ENCODE measurements at places on chromosomes 1 and 21.

DNA sequence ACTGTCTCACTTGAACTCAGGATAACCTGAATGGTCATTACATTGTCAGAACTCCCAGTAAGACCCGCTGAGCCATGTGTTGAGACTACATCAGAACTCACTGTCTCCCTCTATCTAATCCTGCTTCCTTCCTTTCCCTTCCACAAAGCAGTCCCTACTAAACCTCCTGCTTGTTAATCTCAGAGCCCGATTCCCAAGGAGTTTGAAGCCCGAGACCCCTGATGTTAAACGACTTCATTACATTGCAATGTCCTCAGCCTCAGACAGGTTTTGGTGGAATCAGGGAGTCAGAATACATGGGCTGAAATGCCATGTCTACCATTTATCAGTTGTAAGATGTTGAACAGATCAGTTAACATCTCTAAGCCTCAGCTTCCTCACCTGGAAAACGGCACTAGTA, 682.4 kb downstream of the ADGRL2 start:
- DNase-seq: no peak

- DNase-seq: no peak
These were observed 19.4 kb downstream of the TNFSF4 start for GRCh38 chr1:173187671-173188237.

- peak; percentile 86 for DNase-seq
These were observed at the start of gene ECE1 for GRCh38 chr1:21289700-21290545. TSS of gene ECE1 (minus strand) at chr1:21290463. CDS start at chr1:21290414, 49 bp downstream.

DNA sequence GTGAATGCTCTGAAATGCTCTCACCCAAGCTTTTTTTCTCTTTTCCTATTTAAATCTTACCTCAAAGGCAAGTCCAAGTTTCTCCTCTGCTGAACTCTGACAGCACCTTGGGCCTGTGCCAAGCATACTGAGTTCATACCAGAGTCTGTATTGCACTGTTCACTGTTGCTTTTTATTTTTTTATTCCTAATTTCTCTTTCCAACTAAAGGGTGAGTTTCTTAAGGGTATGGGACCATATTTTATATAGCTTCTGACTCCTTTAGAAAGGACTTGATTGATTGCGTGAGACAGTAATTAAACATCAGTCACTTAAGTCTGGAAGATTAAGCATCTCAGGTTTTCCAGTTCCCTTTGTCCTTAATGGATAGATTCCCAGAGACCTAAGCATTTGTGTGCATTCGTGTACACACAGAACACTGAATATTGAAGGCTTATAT, 69.9 kb downstream of the CACHD1 start:
- DNase-seq: no peak

GRCh38 chr1:204350857-204351573, 8.7 kb downstream of the PLEKHA6 start:
- DNase-seq: no peak

- DNase-seq: no peak
These were observed 173.5 kb downstream of the PSMG1 start for GRCh38 chr21:39009587-39010225.

DNA sequence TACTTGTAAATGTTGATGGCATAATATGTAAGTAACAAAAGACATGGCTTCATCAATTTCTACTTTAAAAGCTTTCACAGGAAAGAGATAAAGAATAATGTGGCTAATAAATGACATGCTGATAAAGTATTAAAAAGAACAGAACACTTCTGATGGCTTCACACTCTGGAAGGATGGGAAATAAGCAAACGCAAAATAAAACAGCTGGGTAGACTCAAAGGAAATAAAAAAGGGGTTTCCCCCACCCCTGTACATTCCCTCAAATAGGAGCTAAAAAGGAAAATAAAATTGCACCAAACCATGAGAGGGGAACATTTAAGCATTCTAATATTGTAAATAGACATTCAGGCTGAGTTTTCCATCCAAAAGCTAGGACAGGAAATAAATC, 27.0 kb upstream of the DYRK1A start:
- no peak for DNase-seq

- DNase-seq: no peak
These were observed 101.3 kb upstream of the HMCN1 start for GRCh38 chr1:185632659-185633423.

- DNase-seq: no peak
These were observed 165.8 kb upstream of the C1orf105 start for GRCh38 chr1:172254521-172255222.

DNA sequence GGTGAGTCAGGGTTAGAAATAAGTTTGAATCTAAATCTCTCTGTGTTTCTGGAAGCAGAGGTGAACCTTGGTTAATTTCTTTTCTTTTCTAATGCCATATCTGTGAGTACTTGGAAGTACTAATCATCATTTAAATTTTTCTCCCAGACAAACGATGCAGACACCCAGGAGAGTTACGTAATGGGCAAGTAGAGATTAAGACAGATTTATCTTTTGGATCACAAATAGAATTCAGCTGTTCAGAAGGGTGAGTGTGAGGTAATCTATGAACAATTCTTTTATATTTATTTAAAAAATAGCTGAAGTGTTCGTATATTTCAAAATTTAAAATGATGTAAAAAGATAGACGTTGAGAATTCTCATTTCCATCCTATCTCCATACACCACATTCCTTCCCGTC, 11.2 kb downstream of the C4BPA start:
- no peak for DNase-seq

- peak; percentile 82 for DNase-seq
These were observed 20.9 kb downstream of the SLAMF1 start for GRCh38 chr1:160625725-160626498.

- no peak for DNase-seq
These were observed 7.0 kb downstream of the KRTAP10-12 start for GRCh38 chr21:44703731-44704635.

DNA sequence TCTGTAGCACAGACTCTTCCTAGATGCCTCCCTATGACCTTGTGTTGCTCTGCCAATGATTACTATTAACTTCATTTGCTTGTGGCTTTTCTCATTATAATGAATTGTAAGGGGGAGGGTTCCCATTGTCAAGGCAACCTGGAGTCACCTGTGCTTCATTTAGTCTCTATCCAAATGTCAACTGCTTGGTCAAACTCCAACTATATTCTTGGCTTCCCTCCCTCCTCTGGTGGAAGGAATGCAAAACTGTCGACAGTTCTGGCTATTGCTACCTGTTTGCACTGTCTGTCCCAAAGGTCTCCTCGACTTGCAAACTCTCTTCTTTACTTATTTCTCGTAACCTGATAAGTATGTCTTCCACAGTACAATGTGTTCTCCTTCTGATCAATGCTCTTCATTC, 100.3 kb downstream of the CACNA1E start:
- DNase-seq: no peak

GRCh38 chr21:36104317-36105300, 30.3 kb upstream of the CBR3 start:
- DNase-seq: peak; percentile 83

GRCh38 chr21:38668067-38668466, 137.7 kb upstream of the ETS2 start:
- DNase-seq: no peak

GRCh38 chr1:219985169-219985568, 56.8 kb upstream of the SLC30A10 start:
- DNase-seq: no peak

DNA sequence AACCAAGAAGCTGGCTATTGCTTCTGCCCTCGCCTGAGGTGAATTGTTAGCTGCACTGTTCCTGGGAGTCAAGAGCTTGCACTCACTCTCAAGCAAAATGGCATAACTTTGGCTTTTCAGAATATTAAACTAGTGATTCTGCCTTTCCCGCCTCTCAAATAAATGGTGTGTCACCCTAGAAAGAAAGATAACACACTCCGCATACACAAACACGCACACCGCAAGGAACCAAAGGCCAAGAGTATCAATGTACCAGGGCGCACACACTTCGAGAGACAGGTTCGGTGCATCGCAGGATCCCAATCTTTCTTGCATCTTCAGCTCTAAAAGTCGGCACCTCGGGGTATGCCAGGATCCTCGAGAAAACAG, 470 bp upstream of the RTCA start:
- no peak for DNase-seq

All from activated CD4-positive, alpha-beta T cell treated with anti-CD3 and anti-CD28 coated beads, Interleukin-2, amount 10 ng/mL, durations not matched to agents 24 days and 14 days (primary cell).